ENCODE measurements at places on chromosomes 13 and 19. TPM values are rescaled to one million over a fixed set of nuclear protein-coding genes. Genes with fewer than 3 reads are reported as not detected.

TUBA3C gene
- not detected for total RNA-seq

CACNG8 gene
- not detected for total RNA-seq

ESD gene
- 162 TPM for total RNA-seq

SH2D3A gene
- not detected for total RNA-seq

PSPN gene
- total RNA-seq = 1.6 TPM
